ENCODE measurements at places on chromosomes 12 and 14.
A peak's percentile ranks its signal among the peaks of the same experiment; 100 is the strongest.

GRCh38 chr12:52316701-52317100 is 4.5 kb downstream of the KRT83 start:
- DNase-seq = no peak

- no peak for DNase-seq
These were observed 41.5 kb downstream of the BEST3 start for GRCh38 chr12:69657376-69658137.

DNA sequence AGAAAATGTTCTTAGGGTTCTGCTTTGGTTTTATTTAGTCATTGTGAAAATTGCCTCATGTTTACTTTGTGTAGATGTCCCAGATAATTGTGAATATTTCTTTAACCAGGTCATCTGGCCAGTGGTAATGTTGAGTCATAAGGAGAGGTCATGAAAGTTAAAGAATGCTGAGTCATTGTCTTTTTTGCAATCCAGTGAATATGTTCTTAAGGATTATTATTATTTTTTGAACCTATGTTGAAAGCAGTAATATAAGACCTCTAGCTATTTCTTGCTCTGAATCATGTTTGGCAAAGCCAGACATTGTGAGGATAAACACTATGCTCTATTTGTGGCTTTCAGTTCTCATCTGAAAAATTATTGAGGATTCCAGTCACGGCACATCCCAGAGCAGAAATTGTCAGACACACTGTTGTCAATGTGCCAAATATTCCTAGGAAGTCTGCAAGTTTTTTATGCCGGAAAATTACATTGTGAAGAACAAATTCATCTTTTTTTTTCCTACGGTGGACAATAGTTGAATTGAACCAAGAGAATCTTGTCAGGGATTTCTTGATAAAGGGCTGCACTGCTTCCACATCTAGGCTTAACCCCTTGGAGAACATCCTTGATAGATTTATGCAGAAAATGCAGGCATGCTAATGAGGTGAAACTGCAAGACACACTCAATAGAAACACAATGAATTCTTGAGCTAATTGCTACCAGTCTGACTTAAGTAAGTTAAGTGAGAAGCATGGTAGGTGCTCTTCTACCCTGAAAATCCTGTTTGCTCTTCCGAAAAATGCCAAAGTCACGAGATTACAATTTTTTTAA is 369.6 kb downstream of the ATP23 start:
- no peak for DNase-seq

DNA sequence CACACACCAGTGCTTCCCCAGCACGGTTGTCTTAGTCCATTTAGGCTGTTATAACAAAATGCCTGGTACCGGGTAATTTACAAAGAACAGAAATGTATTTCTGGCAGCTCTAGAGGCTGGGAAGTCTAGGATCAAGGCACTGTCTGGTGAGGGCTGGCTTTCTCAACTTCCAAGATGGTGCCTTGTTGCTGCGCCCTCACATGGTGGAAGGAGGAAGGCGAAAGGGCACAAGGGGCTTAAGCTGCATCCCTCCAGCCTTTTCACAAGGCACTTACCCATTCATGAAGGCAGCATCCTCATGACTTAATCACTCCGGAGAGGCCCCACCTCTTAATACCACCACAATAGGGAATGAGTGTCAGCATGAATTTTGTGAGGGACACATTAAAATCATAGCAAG is 155.5 kb downstream of the SLC15A5 start:
- DNase-seq = no peak

GRCh38 chr12:53998110-53998899 is 1.7 kb upstream of the HOXC9 start:
- no peak for DNase-seq

GRCh38 chr14:103061482-103061976 is 4.2 kb upstream of the CDC42BPB start:
- DNase-seq = no peak

- DNase-seq = no peak
These were observed 20.2 kb upstream of the NXPH4 start for GRCh38 chr12:57196439-57196838.

DNA sequence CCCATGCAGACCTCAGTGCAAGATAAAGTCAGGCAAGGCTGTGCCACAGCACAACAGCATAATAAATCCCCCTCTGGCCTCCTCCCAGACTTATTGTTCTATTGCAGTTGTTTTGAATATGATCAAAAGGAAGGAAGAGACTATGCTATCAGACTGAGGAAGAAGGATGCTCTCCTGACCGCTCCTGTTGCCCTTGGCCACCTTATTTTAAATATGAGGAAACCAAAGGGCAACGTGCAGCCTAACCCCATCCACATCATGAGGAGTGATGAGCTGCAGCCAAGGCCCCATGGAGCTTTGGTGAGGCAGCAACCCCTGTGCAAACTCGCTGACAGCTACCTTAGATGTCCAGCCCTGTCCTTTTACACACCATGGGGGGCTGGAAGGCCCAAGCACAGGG is 291.7 kb downstream of the ZFP36L1 start:
- DNase-seq = no peak

GRCh38 chr14:51547260-51547659 is 104.5 kb upstream of the FRMD6 start:
- no peak for DNase-seq

DNA sequence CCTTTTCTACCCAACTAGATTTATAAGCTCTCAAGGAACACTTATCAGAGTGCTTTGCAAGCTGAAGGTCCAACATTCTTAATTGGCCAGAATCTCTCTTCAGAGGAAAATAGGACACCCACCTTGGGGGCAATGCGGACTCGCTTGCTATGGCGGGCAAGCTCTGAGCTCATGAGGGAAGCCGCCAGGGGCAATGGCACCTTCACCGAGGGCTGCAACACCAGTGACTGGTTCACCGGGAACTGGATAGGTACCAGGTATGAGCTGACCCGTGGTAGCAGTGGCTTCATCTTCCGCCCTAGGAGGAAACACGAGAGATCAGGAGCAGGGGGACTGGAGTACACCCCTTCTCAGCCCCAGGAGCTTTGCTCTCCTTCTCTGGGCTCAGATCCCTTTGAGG is 7.4 kb upstream of the TEX52 start:
- DNase-seq = no peak

DNA sequence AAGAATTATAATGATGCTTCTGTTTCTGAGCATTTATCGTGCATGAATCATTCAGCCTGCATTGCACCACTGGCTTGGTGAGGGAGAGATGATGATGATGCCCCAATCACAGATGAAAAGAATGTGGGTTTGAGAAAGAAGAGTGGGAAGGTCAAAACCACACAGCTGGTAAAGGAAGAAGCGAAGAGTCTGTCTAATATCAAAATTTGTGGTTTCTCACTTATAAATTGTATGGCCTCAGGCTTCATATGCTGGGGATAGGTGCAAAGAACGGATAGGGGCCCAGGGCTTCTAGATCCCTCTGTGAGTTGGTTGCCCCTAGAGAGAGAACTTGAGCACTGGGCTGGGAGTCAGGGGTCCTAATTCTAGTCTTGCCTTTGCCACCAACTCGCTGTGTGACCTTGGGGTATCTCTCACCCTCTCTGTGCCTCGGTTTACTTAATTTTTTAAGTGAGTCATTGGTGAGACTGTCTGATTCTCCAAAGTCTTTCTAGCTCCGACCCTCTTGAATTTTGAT is 2.2 kb downstream of the OASL start:
- no peak for DNase-seq

- DNase-seq = no peak
These were observed 99.1 kb upstream of the TMTC1 start for GRCh38 chr12:29882846-29883245.

- no peak for DNase-seq
These were observed 94.5 kb downstream of the CALM1 start for GRCh38 chr14:90491221-90491885.

GRCh38 chr14:92750994-92751400 is 2.6 kb upstream of the LGMN start:
- DNase-seq = no peak

- DNase-seq = peak; percentile 15
These were observed 560 bp downstream of the LGALS3 start for GRCh38 chr14:55129428-55130195.

GRCh38 chr14:101183376-101184103 is 280.0 kb upstream of the RTL1 start:
- no peak for DNase-seq

GRCh38 chr12:71455028-71455737 is 15.6 kb downstream of the LGR5 start:
- DNase-seq = no peak

DNA sequence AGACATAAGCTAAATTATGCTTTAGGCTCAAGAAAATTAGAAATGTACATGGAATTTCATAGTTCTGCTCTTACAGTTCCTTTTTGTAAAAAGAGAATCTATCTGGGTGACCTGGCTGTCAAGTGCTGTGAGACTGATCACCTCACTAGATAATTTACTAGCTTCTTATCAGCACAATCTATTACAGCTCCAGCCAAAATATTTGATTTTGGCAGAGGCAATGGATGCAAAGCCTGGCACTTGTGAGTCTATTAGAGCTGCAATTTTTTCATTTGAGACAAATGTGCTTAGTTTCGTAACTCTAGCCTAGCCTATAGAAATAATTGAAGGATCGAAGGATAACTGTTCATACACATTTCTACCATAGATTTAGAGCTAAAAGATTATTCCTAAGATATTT is 927.5 kb downstream of the SLC6A15 start:
- no peak for DNase-seq

DNA sequence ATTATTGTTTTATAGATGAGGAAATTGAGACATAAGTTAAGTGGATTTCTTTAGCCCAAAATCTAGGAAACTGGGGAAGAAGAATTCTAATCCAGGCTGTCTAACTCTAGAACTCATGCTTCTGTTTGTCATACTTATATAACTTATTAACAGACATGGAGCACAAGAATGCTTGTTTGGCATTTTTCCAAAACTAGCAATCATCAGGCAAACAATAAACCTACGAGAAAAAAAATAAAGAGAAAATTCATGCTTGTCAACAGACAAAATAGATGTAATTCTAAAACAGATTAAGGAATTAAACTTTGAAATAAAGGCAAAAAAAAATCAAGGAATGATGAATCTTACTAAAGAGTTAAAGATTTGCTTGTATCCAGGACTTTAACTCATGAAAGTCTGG is 103.1 kb downstream of the METTL25 start:
- DNase-seq = no peak

GRCh38 chr12:95390932-95391331 is 83.0 kb upstream of the METAP2 start:
- DNase-seq = no peak

- DNase-seq = peak; percentile 15
These were observed at the start of gene ALDH2 for GRCh38 chr12:111766608-111767361. ALDH2 (plus strand) TSS chr12:111766933; CDS start chr12:111766983, 50 bp downstream.

DNA sequence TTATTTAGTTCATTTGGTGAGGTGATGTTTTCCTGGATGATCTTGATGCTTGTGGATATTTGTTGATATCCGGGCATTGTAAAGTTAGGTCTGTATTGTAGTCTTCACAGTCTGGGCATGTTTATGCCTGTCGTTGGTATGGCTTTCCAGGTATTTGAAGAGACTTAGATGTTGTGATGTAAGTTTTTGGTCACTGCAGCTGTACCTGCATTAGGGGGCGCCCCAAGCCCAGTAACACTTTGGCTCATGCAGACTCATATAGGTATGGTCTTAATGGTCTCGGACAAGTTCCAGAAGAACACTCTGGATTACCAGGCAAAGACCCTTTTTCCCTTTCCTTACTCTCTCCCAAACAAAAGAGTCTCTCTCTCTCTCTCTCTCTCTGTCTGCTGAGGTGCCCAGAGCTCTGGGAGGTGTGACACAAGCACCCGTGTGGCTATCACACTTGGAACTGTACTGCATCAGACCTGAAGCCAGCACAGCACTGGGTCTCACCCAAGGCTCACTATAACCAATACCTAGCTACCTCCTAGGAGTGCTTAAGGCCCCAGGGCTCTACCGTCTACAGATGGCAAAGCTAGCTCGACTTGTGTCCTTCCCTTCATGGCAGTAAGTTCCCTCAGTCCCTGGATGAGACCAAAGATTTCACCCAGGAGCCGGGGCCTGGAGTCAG is 425.8 kb upstream of the ATXN7L3B start:
- DNase-seq = no peak

DNA sequence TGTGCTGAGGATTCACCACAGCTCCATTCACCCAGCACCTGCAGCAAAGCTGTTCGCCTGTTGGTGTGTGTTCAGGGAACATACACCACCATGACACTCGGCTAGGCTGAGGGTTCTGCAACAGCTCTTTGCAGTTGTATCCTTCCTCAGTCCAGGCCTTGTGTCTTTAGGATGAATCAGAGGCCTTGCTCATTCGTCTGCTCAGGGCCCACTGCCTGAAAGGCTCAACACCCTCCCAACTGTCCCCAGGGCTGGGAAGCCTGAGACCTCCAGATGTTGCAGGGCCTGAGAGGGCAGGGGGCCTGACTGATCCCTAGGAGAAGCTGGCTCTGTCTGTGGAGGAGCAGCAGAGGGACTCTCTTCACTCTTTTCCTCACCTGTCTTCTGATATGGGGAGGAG is 11.2 kb downstream of the ZDHHC22 start:
- DNase-seq = no peak

- no peak for DNase-seq
These were observed 411.0 kb upstream of the OR4E1 start for GRCh38 chr14:22084393-22085281.

DNA sequence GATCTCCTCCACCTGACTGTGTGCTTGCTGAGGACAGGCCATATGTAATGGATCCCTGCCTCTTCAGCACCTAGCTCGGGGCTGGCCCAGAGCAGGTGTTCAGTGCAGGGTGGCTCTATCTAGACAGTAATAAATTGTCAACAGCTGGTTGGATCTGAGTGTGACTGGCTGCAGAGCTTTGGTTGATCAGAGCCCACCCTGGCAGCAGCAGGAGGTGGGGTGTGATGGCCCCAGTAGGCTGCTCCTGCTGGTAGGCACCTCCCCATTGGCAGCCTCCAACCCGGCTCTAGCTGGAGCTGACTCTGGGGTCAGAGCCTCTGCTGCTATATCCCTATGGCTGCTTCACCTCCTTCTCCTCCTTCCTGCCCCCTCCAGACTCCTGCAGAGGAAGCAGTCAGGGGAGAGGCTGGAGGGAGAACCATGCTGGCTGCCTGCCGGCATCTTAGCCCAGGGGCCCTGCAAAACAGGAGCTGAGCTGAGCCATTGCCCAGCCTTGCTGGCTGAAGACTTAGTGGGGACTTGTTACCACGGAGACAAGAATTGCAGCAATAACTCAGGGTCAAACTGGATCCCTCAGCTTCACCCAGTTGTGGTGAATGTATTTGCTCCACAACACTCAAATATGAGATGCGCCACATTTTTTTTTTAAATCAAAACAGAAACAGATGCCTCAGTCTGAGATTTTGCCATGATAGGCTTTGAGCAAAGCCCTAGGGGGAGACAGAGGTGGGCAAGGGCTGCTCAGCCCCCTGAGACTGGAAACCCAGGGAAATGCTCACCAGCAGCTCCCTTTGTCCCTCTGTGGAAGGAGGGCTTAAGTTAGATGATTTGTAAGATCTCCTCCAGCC is 22.2 kb downstream of the TMEM63C start:
- no peak for DNase-seq

DNA sequence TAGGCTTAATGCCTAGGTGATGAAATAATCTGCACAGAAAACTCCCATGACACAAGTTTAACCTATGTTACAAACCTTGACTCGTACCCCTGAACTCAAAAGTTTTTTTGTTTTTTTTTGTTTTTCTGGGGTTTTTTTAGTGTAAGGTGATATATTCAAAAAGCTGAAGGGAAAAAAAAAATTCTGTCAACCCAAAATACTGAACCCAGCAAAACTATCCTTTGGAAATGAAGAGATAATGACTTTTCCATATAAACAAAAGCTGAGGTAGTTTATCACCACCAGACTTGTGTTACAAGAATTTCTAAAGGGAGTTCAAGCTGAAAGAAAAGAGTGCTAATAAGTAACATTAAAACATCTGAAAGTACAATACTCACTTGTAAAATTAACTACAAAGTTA is 448.1 kb downstream of the KCNH5 start:
- no peak for DNase-seq

- DNase-seq = no peak
These were observed 234.1 kb downstream of the BCL11B start for GRCh38 chr14:99037777-99038430.

- DNase-seq = no peak
These were observed 77.5 kb downstream of the PELI2 start for GRCh38 chr14:56195704-56196103.

Data from activated T-helper 1 cell treated with anti-CD3 and anti-CD28 coated beads, Interleukin-2, amount 50 U/mL, for 16 hours (primary cell).